Stimulated activated CD4-positive, alpha-beta T cell treated with anti-CD3 and anti-CD28 coated beads, Interleukin-15, amount 100 ng/mL, for 1 hour (primary cell): ENCODE measurements at places on chromosomes 11 and 22.

DNA sequence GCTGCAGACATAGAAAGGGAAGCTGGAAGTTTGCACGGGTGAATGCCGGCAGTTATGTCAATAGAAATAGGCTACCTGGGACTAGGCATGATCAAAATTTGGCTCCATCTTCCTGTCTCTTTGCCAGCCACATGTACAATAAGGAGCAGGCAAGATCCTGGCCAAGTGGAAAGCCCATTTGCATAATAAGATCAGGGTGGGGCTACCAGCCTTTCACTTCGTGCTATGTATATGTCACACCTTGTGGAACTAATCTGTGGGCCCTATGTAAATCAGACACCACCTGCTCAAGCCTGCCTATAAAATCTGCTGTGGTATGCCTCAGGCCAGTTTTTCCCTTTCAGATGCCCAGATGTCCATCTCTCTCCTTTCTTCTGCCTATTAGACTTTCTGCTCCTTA lies 79.3 kb upstream of the DRD2 start:
- no peak for DNase-seq

- DNase-seq: peak; percentile 18
These were observed 22.9 kb downstream of the FLI1 start for GRCh38 chr11:128716661-128717210.

DNA sequence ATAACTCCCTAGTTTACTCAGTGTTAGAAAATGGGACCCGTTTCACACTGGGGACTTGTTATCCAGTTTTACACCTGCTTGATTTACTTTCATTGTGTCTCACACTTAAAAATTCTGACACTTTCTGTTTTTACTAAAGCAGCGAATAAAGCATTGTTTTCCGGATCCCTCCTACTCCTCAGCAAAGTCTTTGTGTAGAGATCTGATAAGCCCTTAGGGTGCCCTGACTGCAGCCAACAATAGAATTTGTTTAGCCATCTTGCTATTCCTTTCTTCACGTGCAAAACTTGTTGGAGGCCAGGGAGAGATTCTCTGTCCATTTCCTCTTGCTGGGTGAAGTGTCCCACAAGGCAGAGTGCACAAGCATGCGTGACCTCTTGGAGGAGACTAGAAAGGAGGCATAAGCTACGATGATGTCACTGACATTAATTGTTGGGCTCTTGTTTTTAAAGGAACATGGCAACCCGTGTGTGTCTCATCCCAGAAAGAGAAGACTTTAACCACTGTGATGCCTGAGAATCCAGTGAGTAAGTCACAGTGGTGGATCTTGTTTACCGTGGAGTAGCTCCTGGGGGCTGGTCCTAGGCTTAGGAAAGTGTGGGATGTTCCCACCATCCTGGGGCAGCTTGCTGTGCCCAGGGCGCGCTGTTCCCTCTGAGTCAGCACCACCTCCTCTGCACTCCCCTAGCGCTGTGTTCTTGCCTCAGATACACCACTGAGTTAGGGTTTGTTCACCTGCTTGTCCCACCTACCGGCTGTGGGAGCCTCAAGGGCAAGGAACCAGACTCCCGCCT lies 27.7 kb downstream of the MICAL2 start:
- no peak for DNase-seq

GRCh38 chr11:88206751-88207150 lies 31.5 kb upstream of the RAB38 start:
- DNase-seq: no peak

DNA sequence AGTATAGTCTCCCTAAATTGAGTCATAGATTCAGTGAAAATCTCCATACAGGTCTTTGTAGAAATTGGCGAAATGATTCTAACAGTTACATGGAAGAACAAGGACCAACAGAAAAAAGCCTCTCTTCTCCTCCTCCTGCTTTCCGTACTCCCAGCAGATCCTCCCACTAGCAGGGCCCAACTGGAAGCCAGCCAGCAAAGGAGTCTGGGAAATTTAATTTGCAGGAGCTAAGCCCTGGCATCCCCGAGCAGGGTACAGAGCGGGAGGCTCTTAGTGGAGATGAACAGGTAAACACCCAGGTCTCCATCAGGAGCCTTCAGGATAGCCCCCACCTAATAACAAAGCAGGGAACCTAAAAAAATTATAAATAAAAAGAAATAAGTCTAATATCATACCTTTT lies 1473.8 kb downstream of the TBC1D22A start:
- no peak for DNase-seq

- DNase-seq: no peak
These were observed 269.3 kb upstream of the MPPED2 start for GRCh38 chr11:30855383-30856006.

DNA sequence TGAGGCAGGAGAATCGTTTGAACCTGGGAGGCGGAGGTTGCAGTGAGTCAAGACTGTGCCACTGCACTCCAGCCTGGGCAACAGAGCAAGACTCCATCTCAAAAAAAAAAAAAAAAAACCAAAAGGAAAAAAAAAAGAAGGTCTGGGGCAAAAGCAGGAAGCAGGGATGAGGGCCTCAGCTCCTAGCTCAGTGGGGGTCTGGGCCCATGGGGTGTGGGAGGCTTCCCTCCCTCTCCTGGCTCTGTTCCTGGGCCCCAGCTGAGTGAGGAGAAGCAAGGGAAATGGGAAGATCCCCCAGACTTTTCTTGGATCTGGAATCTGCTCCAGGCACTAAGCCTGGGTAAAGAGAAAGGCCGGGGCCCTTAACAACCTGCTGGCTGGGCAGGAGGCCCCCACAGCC lies 8.9 kb downstream of the CHRM1 start:
- no peak for DNase-seq

DNA sequence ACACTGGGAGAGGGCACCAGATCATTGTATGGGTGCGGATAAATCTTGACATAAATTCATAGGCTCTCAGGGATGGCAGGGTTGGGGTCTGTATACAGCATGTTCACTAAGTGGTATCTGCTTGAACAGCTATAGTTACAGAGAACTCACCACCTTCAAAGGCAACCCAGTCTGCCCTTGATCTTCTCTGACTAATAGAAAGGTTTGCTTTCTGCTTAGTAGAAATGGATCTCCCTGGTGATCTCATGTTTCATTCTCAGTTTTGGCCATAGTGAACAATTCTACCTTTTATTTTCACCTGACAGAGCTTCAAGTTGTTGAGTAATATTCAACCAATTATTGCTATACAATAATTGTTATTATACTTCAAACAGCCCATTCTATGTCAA lies 32.4 kb downstream of the CNTF start:
- DNase-seq: no peak

DNA sequence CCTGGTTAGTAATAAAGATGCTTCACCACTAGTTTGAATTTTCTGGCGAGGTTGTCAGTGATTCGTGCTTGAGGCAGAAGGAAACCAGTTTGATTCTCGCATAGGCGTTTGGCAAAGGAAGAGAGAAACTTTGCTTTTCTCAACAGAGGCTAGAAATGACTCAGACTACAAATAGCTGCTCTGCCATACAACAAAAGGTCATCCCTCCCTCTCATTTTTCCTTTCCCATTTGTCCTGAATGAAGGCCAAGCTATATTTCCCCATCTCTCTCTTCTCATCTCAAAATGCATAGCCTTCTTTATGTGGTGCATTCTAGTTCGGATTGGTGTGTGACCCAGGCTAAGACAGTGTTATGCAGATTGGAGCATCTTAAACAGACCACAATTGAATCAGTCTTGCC lies 741.4 kb downstream of the NTM start:
- no peak for DNase-seq

GRCh38 chr22:36385491-36386350 lies 2.0 kb downstream of the MYH9 start:
- peak; percentile 62 for DNase-seq

DNA sequence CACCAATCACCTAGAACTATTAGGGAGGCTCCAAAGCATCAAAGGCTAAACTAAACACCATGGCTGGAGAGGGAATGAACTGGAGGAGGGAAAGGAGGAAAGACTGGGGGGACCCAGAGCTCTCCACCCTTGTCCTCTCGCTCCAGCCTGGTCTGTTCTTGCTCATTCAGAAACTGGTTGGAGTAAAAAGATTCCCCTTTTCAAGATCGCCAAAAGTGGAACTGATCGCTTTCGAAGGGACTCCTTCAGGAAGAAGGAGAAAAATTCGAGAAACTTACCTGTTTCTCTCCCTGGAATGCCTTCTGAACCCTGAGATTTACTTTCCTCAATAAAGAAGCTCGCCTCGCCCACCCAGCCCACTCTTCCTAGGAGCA lies 46.9 kb downstream of the OR4D9 start:
- DNase-seq: no peak

DNA sequence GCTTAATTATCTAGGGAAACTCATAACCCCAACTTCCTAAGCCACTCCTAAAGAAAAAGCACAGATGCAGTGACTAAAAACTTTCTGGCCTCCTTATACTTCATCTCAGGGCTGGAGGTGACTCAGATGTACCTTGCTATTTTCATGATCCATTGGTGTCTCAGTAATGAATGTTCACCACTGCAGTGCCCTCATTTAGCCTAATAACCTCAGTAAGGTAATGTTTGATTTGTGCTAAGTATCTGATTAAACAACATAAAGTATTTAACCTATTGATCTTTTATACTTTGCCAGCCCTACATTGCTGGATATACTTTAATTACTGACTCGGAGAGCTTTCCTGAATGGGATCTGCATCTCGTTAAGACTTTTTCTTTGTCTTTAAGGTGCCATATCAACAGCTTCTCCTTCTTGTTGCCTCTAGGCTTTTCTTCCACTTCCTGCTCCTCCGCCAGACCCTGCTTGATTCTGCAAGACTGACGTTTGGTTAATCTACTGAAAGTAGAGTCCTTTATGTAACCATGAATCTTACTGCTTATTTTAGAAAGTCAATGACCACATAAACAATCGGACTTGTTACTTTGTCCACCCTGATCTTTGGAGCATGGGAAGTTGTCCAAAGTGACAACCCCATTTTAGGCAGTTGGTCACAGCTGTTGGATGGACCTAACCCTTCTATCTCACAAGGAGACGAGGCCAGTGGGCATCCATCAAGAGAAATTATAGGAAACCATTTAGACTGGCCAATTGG lies 303.0 kb downstream of the ST3GAL4 start:
- DNase-seq: no peak

GRCh38 chr22:36781656-36782627 lies 6.0 kb upstream of the IFT27 start:
- DNase-seq: peak; percentile 80
